ENCODE measurements at places on chromosomes 3 and 15. TPM values are rescaled to one million over a fixed set of nuclear protein-coding genes. Genes with fewer than 3 reads are reported as not detected.

The DPPA2 gene
- polyA plus RNA-seq = not detected

The IMPG2 gene
- 0.19 TPM for polyA plus RNA-seq

The DGKG gene
- polyA plus RNA-seq = 4.8 TPM

The ZKSCAN7 gene
- polyA plus RNA-seq = 5.7 TPM

The WDR93 gene
- polyA plus RNA-seq = 0.05 TPM

- DNase-seq = no peak
These were observed 22.4 kb upstream of the ALDH1A2 start for GRCh38 chr15:58087871-58088270.

DNA sequence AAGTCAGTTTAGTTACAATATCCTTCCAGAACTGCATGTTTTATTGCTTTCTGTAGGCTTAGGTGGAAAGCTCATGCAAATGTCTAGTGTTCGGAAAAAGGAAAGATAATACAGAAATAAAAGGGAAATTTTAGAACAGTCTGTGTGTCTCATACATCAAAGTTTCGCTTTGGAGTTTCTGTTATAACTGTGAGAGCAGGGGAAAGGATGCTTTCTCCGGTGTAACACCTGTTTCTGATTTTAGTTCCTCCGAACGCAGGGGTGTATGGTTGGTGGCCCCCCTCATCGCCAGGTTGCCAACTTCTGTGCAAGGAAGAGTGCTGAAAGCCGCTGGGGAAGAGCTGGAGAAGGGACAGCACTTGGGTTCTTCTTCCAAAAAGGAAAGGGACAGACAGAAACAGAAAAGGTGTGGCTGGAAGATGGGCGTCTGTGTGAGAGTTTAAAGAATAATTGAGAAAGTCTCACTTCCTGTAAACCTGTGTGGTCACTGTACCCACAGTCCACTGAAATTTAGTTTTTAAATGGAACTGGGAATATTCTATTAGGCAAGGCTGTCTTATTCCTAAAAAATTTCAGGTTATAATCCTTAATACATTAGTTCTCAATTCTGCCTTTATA is 6.7 kb downstream of the P2RY12 start:
- no peak for DNase-seq

- DNase-seq = peak; percentile 70
These were observed 890.7 kb upstream of the EPHA6 start for GRCh38 chr3:95923496-95924210.

- no peak for DNase-seq
These were observed 34.8 kb upstream of the CD47 start for GRCh38 chr3:108125550-108126071.

GRCh38 chr3:5021116-5022092 is 42.2 kb downstream of the BHLHE40 start:
- DNase-seq = no peak

DNA sequence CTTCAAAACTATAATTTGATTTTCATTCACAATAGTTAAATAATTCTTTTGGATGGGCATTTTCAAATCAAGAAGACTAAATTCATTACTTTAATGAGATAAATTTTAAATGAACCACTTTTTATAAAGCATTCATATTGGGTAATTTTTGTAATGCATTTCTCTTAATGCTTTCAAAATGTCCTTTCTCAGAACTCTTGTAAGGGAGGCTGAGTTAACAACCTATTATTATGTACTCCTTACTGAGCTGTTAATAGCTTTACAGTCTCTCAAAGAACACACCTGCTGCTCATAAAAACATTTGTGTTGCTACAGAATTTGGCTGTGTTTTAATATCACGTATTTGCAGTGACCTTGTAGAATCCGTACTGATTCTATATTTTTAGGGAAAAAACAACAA is 334.0 kb upstream of the ARL6 start:
- no peak for DNase-seq

GRCh38 chr15:66240240-66240794 is 13.2 kb downstream of the MEGF11 start:
- DNase-seq = no peak

GRCh38 chr3:44510000-44510368 is 32.5 kb upstream of the ZNF445 start:
- no peak for DNase-seq
